IPS DF 6.9 (cell line): ENCODE measurements at places on chromosomes 11 and 22.

GRCh38 chr22:50536226-50536625, 6.4 kb upstream of the TYMP start:
- H3K27me3 ChIP-seq, result peaks cover 15% of the 10 kb centered on the region; the same call in 1 of the 2 replicates
- H3K4me3 ChIP-seq, result no peak overlapping the region
- H3K27ac ChIP-seq, result no peak overlapping the region
- H3K36me3 ChIP-seq, result no peaks in the 10 kb centered on the region
- no peak for DNase-seq
- H3K4me1 ChIP-seq, result peaks cover 2% of the 10 kb centered on the region; the same call in 1 of the 2 replicates

GRCh38 chr11:117179048-117179999, 781 bp downstream of the SIDT2 start:
- peaks cover 5% of the 10 kb centered on the region; the same call in 1 of the 2 replicates for H3K4me1 ChIP-seq
- DNase-seq, result no peak
- no peaks in the 10 kb centered on the region for H3K27me3 ChIP-seq

DNA sequence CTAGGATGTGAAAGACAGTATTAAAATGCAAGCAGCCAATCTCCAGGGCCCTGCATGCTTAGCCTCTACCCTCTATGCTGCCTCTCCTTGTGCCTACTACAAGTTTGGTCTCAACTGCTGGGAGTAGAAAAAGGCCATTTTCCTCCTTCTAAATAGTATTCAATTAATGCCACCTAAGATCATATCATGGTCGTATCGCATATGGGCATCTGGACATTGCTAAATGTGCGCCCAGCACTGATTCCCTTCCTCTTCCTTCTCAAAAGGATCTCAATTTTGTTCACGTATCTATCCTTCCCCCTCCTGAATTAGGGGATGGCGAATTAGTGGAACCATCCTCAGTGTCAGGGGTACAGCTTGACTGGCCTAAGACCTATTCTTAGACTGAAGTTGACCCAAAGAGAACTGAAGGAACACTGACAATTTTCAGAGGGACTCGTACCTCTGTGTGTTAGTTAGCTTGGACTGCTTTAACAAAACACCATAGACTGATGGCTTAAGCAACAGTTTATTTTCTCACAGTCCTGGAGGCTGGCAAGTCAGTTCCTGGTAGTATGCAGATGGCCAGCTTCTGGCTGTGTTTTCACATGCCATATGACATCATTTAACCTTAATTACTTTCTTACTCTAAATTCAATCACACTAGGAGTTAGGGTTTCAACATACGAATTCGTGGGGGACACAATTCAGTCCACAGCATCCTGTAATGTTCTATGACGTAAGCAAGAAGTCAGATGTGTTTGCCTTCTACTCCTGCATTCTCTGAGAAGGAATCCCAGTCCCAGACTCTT, 8.5 kb upstream of the NUP50 start:
- no peak for DNase-seq
- no peaks in the 10 kb centered on the region; the same call in 1 of the 2 replicates for H3K36me3 ChIP-seq
- no peak overlapping the region for H3K27ac ChIP-seq
- no peak overlapping the region for H3K4me3 ChIP-seq
- H3K27me3 ChIP-seq, result no peaks in the 10 kb centered on the region

DNA sequence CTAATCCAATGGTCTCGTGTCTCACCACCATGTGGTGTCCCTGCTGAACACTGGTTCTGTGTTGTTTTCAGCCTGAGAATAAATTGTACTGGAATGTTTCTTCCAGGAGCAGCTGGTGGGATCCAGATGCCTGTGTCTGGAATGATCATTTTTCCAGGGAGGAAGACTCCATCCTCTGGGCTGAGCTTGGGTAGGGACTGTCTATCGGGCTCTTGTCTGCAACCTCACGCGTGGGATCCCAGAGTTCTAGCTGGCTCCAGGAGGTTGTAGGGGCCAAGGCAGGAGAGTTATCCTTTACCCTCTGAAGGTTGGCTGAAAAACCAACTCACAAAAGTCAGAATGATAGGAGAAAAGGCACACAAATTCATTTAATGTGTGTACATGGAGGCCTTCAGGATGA, 144.1 kb upstream of the B3GAT1 start:
- no peaks in the 10 kb centered on the region for H3K27me3 ChIP-seq
- H3K36me3 ChIP-seq, result no peaks in the 10 kb centered on the region
- H3K4me3 ChIP-seq, result no peak overlapping the region
- DNase-seq, result no peak
- no peak overlapping the region for H3K27ac ChIP-seq

DNA sequence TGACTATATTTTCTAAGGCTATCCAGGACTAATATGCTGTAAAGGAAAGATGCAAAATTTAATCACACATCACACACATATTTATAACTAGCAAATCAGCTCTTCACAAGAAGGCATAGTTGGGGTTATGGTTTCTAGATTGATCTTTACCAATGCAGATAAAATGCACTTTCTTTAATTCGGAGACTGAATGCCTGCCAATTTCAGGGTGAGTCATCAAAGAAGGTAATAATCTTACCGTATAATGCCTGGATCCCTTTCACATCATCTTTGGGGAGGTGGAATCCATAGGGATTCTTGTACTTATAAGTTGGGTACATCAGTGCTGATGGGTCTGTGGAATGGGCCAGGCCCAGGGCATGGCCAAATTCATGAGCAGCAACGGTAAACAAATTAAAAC, 16.4 kb downstream of the MMP20 start:
- H3K27ac ChIP-seq, result no peak overlapping the region
- no peak for DNase-seq
- no peak overlapping the region for H3K4me3 ChIP-seq
- no peaks in the 10 kb centered on the region for H3K36me3 ChIP-seq
- no peaks in the 10 kb centered on the region for H3K27me3 ChIP-seq

- no peaks in the 10 kb centered on the region for H3K27me3 ChIP-seq
- H3K4me3 ChIP-seq, result peak within 1 kb of the TSS; percentile 98
- peaks cover 10% of the 10 kb centered on the region for H3K36me3 ChIP-seq
These were observed at the start of gene SSH3 for GRCh38 chr11:67303132-67303834. SSH3 (plus strand) TSS chr11:67303530; CDS start chr11:67303626, 96 bp downstream.

GRCh38 chr22:26550498-26551033, 38.3 kb upstream of the TFIP11 start:
- H3K4me3 ChIP-seq, result no peak overlapping the region
- H3K36me3 ChIP-seq, result no peaks in the 10 kb centered on the region
- no peak for DNase-seq
- H3K4me1 ChIP-seq, result peaks cover 12% of the 10 kb centered on the region
- H3K27me3 ChIP-seq, result no peaks in the 10 kb centered on the region

DNA sequence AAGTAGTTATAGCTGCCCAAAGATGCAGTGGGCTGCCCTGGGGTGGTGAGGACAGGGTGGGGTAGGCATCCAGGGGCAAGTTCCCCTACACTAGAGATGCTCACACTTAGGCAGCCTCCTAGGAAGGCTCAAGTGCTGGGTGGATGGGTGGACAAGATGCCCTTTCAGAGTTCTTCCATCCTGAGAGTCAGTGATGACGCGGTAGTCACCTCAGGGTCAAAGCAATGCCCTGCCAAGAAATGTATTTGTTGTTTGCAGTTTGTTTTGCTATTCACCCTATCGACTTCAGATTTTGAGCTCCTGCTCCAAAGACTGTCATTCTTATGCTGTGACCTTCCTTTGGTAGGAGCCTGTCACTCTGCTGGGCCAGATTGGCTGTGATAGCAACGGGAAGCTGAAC, 18.9 kb downstream of the POLA2 start:
- no peak overlapping the region for H3K4me3 ChIP-seq
- H3K27ac ChIP-seq, result no peak overlapping the region
- no peaks in the 10 kb centered on the region for H3K27me3 ChIP-seq
- H3K4me1 ChIP-seq, result no peaks in the 10 kb centered on the region

DNA sequence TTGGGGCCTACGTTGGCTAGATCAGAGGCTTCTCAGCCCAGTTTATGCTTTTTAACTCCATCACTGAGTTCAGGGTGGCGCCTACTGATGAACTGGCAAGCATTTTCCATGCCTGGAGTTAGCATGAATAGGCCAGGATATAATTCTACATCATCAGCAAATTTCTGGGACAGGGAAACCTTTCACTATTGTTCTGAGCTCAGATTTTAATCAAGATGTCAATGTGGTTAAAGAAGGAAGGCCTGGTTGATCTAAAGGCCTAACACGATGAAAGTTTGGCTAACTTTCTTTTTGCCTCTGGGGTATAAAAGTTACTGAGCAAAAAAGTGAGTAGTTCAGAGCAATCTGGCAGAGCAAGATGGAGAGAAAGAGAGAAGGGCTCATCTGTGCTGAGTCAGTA, 21.7 kb upstream of the IFITM3 start:
- no peaks in the 10 kb centered on the region for H3K27me3 ChIP-seq
- no peak overlapping the region for H3K4me3 ChIP-seq
- no peaks in the 10 kb centered on the region for H3K4me1 ChIP-seq
- no peaks in the 10 kb centered on the region for H3K36me3 ChIP-seq

DNA sequence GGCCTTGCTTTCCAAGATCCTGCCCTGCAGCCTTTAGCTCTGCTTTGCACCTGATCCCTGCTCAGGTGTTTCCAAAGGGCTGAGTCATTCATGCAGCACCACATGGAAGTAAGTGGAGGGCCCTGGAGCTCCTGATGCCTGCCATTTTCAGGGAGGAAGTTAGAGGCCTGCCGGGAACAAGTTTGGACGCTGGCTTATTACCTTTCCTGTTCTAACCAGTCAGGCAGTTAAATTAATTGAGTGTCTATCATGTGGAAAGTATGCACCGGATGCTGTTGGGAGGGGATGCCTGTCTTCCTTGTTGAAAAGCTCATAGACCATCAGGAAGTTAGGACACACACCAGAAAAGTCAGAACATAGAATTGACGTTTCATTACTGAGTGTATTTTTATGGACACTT, 73.7 kb upstream of the PLET1 start:
- no peaks in the 10 kb centered on the region for H3K27me3 ChIP-seq
- no peak overlapping the region for H3K4me3 ChIP-seq
- no peak overlapping the region for H3K27ac ChIP-seq
- no peaks in the 10 kb centered on the region for H3K36me3 ChIP-seq
- no peak for DNase-seq
- H3K4me1 ChIP-seq, result no peaks in the 10 kb centered on the region

- H3K27me3 ChIP-seq, result no peaks in the 10 kb centered on the region
- H3K4me1 ChIP-seq, result no peaks in the 10 kb centered on the region
- no peak overlapping the region for H3K27ac ChIP-seq
- no peak overlapping the region for H3K4me3 ChIP-seq
- no peaks in the 10 kb centered on the region for H3K36me3 ChIP-seq
- no peak for DNase-seq
These were observed 3.8 kb upstream of the SCGB1D1 start for GRCh38 chr11:62186195-62186594.

GRCh38 chr11:112778091-112778876, 182.9 kb upstream of the NCAM1 start:
- no peaks in the 10 kb centered on the region for H3K4me1 ChIP-seq
- H3K27me3 ChIP-seq, result no peaks in the 10 kb centered on the region
- no peak overlapping the region for H3K4me3 ChIP-seq
- no peak overlapping the region for H3K27ac ChIP-seq
- no peaks in the 10 kb centered on the region; the same call in 1 of the 2 replicates for H3K36me3 ChIP-seq

DNA sequence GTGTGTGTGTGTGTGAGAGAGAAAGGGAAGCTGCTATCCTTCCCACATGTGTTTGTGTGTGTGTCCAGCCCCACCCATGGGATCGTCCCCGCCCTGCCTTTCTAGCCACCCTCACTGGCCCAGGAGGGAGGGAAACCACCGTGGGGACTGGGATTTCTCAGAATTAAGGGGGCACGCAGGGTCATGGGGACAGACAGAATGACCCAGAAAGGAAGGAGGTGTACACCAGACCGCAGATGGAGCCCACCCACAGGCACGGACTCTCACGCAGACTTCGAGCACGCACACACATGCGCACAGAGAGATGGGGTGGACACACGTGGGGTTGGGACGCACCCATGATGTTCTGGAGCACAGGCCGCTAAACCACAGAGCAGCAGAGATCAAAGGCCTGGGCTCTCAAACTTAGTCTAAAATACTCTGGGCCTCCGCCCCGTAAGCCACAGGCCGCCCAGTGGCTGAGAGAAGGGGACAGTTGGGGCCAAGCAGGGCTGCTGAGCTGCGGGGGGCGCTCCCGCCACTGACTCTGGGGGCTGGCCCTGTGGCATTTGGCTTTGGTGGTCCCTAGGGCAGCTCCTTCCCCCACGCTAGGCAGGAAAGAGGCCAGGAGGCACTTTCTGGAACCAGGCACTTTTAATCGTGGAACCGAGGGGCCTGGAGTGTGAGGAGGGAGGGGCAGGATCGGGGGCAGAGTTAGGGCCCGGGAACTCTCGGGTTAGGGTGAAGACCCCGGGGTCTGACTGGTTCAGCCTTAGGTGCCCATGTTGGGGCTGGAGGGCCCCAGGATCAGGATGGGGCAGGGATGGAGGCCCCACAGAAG, 1.5 kb downstream of the IFITM5 start:
- no peak overlapping the region for H3K4me3 ChIP-seq
- no peaks in the 10 kb centered on the region for H3K27me3 ChIP-seq
- H3K27ac ChIP-seq, result no peak overlapping the region
- DNase-seq, result no peak
- peaks cover 14% of the 10 kb centered on the region for H3K4me1 ChIP-seq

GRCh38 chr11:111733016-111733415, 33.2 kb downstream of the PPP2R1B start:
- no peak overlapping the region for H3K27ac ChIP-seq
- DNase-seq, result no peak
- H3K36me3 ChIP-seq, result no peaks in the 10 kb centered on the region
- H3K27me3 ChIP-seq, result no peaks in the 10 kb centered on the region
- no peaks in the 10 kb centered on the region; the same call in 1 of the 2 replicates for H3K4me1 ChIP-seq

DNA sequence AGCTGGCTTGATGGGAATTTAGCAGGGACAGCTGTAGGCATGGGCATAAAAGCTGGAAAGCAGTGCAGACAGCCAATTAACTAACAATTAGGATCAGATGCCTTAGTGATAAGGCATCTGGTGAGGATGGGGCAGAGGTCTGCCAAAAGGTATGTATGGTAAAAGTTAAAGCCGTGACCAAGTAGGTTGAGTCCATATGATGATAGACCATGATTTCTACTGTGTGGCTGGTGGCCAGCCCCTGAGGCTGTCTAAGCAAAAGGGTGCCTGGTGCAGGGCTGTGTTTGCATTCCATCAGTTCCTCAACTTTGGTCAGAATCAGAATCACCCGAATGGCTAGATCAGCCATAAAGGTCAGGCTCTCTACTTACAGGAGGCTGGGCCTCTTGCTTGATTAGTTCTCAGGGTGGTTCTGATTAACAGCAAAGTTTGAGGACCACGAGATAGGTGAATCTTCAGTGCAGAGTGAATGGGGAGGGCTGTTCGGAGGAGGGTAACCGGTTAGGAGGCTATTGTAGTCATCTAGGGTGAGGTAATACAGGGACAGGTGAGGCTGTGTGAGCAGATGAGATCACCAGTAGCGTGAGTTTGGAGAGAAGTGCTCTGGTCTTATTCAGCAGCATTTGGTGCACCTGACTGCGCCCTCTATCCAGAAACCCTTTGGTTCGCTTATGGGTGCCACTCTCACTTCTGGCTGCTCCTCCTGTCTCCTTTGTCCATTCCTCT, 27.2 kb downstream of the PPFIBP2 start:
- no peaks in the 10 kb centered on the region for H3K36me3 ChIP-seq
- no peaks in the 10 kb centered on the region for H3K27me3 ChIP-seq
- no peak for DNase-seq
- peaks cover 3% of the 10 kb centered on the region; the same call in 1 of the 2 replicates for H3K4me1 ChIP-seq
- H3K4me3 ChIP-seq, result no peak overlapping the region
